ENCODE measurements at places on chromosomes 1 and 21. TPM values are rescaled to one million over a fixed set of nuclear protein-coding genes. Genes with fewer than 3 reads are reported as not detected.

- DNase-seq = no peak
Observed at GRCh38 chr1:226772446-226773139, 33.5 kb upstream of the ITPKB start.

DNA sequence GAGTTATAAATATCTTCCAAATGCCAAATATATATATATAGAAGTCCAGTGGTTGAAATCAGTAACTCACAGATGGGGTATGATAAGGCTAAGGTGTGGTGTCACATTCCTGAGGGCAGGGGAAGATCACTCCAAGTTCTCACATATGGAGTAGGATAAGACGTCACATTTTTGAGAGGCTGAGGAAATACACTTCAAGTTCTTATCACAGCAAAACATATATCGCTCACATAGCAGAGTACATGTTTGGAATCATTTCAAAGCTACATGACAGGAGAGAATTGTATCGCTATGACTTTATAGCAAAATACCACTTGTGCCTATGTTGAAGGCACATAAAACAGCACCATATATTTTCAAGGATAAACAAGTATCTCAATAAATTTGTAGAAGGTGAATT, 55.1 kb downstream of the RBM11 start:
- DNase-seq = no peak

DNA sequence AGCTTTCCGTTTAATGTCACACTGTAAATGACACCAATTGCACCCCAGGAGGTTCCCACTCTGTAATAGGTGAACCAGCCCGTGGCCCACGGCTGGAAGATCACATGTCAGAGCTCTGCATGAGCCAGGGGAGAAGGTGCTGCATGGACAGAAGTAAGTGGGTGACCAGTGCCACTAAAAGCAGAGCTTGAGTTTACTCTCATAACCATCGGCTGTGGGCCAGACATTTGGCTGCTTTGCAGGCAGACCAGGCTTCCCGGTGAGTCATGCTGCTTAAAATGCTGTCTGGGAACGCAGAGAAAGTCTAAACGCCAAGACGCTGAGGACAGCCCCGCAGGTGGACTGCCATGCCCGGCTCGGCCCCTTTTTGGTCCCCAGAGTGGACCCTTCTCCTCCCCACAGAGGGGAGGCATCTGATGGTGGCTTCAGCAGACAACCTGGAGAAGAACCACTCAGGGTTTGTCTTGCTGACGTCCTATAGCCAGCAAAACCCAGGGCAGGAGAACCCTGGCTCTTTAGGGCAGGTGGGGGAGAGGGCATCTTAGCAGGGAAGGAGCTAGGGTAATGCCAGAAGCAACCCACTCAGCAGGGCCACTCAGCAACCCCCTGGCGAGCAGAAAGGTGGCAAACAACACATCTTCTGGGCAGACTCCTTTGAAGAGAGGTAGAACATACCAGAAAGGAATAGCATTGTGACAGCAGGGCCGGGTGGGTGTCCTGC, 7.3 kb downstream of the KIAA2013 start:
- peak; percentile 62 for DNase-seq

- no peak for DNase-seq
Observed at GRCh38 chr1:79100385-79100784, 93.9 kb upstream of the ADGRL4 start.

- DNase-seq = no peak
Observed at GRCh38 chr1:45886229-45886628, 82.8 kb downstream of the MAST2 start.

GRCh38 chr1:8061210-8061609, 35.1 kb upstream of the ERRFI1 start:
- DNase-seq = peak; percentile 38

- DNase-seq = no peak
Observed at GRCh38 chr1:81542196-81542595, 258.5 kb upstream of the ADGRL2 start.

- DNase-seq = peak; percentile 91
Observed at GRCh38 chr1:41101950-41102607, 80.6 kb upstream of the SLFNL1 start.

DNA sequence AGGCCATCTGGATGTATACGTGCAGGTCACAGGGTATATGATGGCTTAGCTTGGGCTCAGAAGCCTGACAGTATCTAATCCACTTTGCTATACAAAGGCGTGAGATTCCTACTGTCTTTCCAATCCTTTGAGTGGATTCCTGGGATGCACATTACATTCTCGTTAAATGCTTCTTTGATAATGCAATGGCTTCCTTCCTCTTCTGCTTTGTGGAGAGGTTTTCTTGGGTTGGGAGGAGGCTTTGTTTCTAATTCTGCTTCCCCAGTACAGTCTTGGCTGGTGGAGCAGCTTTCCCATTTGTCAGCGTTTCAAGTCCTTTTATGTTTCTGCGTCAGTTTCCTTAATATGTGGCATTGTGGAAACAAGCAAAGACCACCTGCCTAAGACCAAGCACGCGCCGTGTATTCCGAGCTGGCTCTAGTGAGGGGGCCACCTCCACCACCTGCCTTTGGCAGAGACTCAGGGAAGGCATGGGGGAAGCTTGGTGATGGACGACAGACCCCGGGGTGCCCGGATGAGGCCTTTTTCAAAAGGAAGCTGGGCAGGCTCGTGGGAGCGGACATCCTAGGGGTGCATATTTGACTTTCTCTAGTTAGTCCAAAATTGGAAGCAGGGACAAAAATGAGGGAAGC, 72.7 kb downstream of the WDR4 start:
- no peak for DNase-seq

- DNase-seq = no peak
Observed at GRCh38 chr1:29275435-29275834, 39.1 kb downstream of the PTPRU start.

DNA sequence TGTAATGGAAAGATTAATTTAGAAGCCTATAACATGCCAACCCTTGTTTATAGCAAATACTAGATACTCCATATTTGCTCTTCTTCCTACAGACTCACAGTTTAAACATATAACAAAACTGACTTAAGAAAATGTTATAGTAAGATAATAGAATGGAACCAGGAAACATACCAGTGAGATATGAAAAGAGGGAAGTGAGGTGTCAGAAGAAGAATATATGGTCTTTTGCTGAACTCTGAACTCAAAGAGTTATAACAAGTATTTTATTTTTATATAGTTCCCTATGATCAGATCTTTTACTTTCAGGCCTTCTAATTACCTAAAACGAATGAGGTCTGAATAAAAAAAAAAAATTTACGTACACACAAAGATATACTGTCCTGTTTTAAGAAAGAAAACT, 20.9 kb downstream of the TMED5 start:
- DNase-seq = no peak

DNA sequence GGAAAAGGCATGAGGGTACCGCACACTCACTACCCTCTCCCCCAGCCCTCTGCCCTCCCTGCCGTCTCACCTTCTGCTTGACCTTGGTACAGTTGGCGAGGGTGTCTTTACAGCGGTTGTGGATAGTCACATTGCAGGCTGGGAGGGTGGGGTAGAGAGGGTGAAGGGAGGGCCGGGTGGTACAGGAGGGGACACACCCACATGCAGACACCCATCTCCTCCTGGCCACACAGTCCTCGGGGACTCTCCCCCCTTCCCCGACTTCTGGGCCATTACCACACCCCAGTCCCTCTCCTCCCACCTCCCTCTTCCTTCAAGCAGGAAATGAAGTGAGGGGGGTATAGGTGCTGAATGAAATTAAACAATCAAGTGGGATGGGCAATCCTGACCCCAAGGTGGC, 11.6 kb downstream of the ARHGEF2 start:
- DNase-seq = no peak

GRCh38 chr1:203488539-203488938, 5.4 kb upstream of the OPTC start:
- peak; percentile 49 for DNase-seq

DNA sequence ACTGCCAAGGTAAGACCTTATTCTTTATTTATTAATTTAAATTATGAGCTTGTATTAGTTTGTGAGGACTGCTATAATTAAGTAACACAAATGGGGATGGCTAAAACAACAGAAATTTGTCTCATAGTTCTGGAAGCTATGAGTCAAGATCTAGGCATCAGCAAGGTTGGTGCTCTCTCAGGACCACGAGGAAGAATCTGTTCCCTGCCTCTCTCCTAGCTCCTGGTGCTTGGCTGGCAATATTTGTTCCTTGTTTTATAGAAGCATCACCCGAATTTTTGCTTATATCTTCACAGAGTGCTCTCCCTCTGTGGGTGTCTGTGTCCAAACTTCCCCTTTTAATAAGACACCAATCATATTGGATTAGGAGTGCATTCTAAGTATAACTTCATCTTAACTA, 41.4 kb upstream of the CCDC190 start:
- DNase-seq = no peak

- DNase-seq = no peak
Observed at GRCh38 chr1:172451002-172451443, 7.2 kb upstream of the PIGC start.

GRCh38 chr1:184669391-184669790, 85.3 kb downstream of the EDEM3 start:
- no peak for DNase-seq

DNAJC28 gene
- 1.2 TPM for total RNA-seq

AUNIP gene
- total RNA-seq = 0.46 TPM

NCMAP gene
- not detected for total RNA-seq

FCRL3 gene
- total RNA-seq = 0.08 TPM

BGLAP gene
- 1.8 TPM for total RNA-seq

MRAP gene
- 9.2 TPM for total RNA-seq

GCSAML gene
- total RNA-seq = not detected

FMO2 gene
- 11.3 TPM for total RNA-seq

SPAG17 gene
- 0.45 TPM for total RNA-seq
